GM06990 (cell line): ENCODE measurements at places on chromosomes 3 and 15.

DNA sequence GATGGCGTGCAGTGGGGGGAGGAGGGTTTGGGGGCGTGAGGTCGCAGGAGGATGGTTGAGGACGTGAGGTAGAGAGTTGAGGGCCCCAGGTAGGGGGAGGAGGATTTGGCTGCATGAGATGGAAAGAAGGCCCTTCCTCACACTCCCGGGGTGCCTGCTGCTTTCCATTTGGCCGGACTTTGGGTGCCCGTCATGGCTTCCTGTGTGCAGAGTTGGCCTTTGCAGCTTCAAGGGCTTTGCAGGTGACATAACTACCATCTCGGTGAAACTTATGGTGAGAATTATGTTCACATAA is 1.7 kb downstream of the MLF1 start:
- no peak for DNase-seq

GRCh38 chr3:107414325-107414964 is 37.2 kb downstream of the CCDC54 start:
- no peak for DNase-seq

DNA sequence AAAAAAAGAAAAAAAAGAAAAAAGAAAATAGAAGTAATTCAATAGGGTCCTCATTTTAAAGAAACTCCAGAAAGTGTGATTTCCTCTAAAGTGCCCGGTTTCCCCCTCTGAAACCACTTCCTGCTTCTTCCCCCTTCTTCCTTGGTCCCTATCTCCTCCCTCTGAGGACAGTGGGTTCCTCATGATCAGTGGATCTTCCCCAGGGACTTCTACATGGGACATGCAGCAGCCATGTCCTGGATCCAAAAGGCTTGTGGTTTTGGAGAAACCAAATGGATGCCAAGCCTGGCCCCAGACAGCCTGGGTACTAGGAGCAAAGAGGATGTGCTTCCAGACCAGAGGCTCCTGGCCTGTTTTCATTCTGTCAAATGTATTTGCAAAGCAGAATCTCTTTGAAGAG is 26.6 kb upstream of the SMAD6 start:
- DNase-seq: no peak

- DNase-seq: no peak
Measured at GRCh38 chr3:135865553-135865952, 100.0 kb upstream of the PPP2R3A start.

GRCh38 chr15:27570746-27571145 is 528.4 kb downstream of the OCA2 start:
- DNase-seq: no peak

- DNase-seq: no peak
Measured at GRCh38 chr3:47362701-47363100, 18.1 kb upstream of the PTPN23 start.

DNA sequence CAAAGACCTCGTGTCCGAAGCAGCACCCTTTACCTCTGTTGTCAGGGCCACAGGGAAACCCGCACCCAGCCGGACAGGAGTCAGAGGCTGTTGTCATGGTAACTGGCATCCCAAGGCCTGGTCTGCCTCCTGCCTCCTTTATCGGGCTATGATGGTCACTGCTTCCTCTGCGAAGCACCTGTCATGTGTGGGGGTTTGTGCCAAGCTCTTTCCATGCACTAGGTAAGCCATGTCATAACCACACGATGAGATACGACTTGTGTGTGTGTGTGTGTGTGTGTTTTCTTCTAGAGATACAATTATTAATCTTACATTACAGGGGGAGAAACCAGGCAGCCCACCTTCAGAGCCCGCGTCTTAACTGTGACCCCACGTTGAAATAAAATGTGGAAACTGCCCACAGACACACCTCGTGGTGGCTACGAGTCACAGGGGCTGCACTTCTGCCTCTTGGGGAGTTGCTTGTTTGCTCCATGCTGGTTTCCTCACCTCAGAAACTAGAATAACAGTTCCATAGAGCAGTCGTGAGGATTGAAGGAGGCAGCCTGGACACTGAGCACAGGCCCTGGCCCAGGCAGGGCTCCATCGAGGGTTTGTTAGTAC is 18.0 kb downstream of the ZDHHC19 start:
- DNase-seq: peak; percentile 52

- DNase-seq: no peak
Measured at GRCh38 chr3:148269816-148270215, 427.9 kb upstream of the AGTR1 start.

- no peak for DNase-seq
Measured at GRCh38 chr3:65978116-65978515, 60.6 kb downstream of the MAGI1 start.

DNA sequence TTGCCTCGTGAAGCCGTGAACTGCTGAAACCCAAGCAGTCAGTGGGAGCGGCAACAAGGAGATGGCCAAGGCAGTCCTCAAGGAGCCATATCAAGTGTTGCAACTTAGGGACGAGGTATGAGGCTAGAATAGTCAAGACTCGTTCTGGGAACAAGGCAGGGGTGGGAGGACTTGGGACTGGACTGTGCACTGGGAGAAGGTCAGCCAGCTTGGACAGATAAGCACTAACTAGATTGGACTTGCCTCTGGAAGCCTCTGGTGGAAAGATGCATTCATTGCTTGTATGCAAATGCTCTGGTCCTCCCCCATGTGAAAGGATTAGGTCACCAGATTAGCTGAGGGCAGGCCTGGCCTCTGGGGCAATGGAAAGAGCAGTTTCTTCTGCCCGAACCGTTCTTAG is 123.3 kb upstream of the CTNNB1 start:
- no peak for DNase-seq

- no peak for DNase-seq
Measured at GRCh38 chr3:184320104-184320445, 5.7 kb downstream of the EIF4G1 start.

DNA sequence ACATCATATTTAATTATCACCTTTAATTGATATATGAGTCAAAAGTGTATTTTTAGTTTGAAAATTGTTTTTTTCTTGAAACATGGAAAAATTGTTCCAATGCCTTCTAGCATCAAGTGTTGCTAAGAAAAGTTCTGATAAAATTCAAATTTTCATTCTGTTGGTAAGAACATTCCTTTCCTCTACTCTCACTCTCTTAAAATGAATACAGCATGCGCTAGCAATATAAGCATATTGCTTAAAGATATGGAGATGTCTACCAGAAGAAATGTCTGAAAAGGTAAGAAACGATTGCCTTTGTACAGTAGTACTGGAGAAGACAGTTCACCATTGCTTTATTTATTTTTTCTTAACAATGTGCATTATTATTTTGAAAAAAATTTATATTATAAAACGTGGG is 17.6 kb upstream of the ZBTB38 start:
- DNase-seq: no peak

DNA sequence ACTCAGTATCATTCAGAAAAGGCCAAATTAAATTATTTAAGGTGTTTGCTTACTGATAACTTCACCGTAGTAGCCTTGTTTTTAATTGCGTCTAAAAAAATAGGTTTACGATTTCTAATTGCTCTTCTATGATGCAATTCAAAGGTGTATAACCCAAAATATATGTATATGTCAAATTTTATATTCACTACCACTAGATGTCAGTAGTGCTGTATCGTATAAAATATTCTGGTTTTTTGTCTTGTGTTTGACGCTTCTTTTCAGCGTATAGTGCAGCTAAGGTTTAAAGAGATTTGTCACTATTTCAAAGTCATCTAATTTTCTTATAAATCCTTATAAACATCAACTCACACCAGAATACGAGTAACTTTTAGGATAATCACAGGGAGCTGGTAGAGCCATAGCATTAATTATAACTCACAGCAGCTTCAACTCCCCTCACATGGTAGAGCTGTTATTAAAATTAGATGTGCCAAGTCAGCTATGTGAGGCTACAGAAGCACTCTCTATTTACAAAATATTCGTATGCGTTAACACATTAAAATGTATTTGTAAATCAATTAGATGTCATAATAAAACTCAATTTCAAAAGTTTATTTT is 3.5 kb downstream of the PFN2 start:
- peak; percentile 32 for DNase-seq

DNA sequence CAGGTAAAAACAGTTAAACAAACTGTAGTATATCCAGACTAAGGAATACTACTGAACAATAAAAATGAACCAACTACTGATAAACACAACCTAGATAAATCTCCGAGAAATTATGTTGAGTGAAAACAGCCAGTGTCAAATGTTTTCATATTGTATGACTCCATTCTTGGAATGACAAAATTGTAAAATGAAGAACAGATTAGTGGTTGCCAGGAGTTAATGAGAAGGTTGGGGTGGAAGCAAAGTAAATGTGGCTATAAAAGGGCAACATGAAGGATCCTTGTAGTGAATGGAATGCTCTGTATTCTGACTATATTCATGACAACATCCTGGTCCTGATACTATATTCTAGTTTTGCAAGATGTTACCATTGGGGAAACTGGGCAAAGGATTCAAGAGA is 27.5 kb upstream of the ACKR4 start:
- no peak for DNase-seq

GRCh38 chr3:150411106-150411460 is 3.0 kb downstream of the TSC22D2 start:
- no peak for DNase-seq

DNA sequence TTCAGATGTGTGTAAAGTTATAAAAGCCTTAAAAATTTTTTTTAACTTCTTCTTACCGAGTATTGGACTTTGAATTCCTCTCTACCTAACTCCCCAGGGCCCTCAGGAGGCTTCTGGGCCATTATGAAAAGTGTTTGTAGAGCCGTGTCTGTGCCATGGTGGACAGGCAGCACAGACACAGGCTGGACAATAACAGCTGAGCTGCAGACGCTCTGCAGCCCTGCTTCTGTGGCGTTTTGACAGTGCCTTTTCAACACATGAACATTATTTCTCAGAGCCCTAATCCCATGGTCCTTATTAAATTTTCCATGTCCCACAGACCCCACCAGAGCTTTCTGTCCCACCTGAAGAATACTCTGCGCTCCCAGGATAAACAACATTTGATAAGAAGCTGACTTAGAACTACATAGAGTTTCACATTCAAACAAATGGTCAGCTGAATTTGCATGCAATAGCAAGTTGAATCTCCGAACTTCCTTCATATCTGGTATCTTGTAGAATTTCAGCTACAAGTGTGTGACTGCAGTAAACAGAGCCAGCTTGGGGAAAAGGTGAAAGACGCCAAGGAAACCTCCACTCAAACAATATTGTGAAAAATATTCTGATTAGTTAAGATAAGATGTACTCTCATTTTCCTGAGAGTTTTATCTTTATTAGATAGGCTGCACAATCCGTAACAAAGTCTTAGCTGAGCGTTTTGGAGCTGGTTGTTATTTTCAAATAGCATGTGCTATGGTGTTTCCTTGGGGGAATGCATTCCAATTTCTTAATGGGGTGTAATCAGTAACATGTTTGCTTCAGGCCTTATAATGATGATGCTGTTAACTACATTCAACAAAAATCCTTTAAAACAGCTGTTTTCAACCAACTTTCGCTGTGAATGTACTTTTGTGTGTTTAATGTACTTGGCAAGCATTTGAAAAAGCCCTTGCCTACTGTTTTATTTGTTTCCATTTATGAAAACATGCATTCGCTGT is 378.2 kb downstream of the MECOM start:
- no peak for DNase-seq

- DNase-seq: no peak
Measured at GRCh38 chr3:177212278-177212610, 15.0 kb upstream of the TBL1XR1 start.

GRCh38 chr15:73680549-73680948 is 3.6 kb upstream of the CD276 start:
- no peak for DNase-seq

DNA sequence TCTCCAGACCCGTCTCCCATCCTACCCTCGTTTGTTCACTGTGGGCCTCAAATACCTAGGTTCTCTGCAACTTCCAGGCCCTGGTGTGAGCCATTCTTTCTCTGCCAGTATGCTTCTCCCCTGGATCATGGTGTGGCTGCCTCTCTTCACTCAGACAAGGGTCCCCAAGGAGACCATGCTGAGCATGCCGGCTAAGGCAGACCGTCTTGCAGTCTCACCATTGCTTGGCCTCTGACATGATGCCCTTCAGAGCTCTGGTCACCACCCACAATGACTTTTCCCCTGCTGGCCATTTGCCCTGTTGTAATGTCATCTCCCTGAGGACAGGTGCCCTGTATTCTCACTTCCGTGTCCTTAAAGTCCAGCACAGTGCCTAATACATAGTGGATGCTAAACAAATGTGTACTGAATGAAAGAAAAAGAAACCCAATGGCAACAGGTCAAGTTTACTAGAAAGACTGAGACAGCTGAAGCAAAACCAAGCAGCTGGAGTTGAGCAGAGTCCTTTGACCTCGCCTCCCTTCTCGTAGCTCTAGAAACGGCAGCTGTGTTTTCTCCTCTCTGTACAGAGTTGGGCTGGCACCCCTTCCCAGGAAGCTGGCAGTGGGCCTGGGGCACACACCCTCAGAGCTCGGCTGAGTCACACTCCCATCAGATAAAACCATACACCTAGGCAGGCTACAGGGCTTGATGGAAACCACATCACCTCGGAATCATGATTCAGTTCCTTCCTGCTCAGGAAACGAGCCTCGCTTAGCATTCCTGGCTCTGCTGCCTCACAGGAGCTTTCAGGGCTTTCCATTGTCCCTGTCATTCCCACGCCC is 8.6 kb downstream of the TLR9 start:
- no peak for DNase-seq

GRCh38 chr15:34496207-34496995 is 58.8 kb upstream of the GOLGA8A start:
- DNase-seq: no peak

GRCh38 chr15:40192942-40193341 is 32.1 kb downstream of the BUB1B start:
- no peak for DNase-seq

DNA sequence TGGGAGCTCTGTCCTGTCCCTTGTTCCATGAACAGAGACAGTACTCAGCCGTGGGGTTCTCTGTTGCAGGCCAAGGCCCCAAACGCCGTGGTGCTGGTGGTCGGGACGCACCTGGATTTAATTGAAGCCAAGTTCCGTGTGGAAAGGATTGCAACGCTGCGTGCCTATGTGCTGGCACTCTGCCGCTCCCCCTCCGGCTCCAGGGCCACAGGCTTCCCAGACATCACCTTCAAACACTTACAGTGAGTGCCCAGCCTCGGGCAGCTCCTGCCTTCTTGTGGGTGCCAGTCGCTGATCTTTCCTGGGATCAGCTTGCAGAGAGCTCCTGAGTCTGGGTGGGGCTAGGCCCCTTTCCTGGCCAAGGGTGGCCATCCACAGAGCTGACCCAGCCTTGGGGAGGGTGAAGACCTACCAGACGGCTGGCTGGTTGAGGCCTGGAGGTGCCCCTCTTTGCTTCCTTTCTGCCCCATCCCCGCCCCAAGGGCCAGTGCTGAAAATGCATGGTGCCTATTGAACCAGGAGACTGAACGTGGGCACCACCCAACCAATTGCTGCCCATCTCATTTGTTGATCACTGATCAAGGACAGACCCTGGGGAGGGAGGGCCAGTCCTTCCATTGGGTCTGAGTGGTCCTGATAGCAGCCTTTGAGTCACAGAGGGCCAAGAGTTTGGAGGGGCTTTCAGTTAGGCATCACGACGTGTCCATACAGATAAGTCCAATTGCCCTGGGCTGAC is 106.9 kb downstream of the LRRK1 start:
- DNase-seq: no peak

GRCh38 chr3:177976241-177976640 is 560.0 kb upstream of the KCNMB2 start:
- no peak for DNase-seq

- no peak for DNase-seq
Measured at GRCh38 chr15:50496692-50497091, 49.8 kb downstream of the USP50 start.
